ENCODE measurements at places on chromosomes 2 and 18.

GRCh38 chr2:166173263-166173662, 45.4 kb upstream of the SCN1A start:
- DNase-seq, result no peak

DNA sequence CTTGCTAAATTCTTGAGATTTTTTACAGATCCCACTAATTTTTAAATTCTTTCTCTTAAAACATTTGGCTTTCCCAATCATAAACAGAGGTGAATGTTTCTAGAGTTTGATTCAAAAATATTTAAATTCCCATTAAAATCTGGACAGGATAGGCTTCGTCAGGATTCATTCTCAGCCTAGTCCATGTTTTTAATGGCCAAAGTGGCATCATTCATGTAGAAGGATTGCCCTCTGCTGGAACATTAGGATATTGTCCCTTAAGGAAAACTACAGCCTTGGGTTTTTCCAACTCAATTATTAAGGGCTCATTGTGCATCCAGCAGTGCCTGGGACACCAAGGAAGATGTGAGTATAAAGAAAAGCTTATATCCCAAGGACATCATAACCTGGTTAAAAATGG, 71.7 kb downstream of the TPGS2 start:
- no peak for DNase-seq

DNA sequence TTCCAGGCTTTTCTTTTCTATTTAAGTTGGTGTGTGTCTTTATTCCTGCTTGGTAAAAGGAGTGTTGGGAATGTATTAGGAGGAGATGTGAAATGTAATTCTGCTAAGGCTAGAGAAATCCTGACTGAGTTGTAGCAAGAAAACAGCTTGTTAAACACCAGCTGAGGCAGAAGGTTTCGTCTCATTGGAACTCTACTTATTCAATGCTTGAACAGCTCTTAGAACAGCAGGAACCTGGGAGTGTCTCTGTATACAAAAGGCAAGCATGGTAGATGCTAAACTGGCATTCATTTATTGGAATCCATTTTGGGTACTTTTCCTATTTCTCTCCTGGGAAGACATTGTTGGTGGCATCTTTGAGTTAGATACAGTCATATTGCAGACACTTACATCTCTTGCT, 280.9 kb downstream of the HRH4 start:
- no peak for DNase-seq

DNA sequence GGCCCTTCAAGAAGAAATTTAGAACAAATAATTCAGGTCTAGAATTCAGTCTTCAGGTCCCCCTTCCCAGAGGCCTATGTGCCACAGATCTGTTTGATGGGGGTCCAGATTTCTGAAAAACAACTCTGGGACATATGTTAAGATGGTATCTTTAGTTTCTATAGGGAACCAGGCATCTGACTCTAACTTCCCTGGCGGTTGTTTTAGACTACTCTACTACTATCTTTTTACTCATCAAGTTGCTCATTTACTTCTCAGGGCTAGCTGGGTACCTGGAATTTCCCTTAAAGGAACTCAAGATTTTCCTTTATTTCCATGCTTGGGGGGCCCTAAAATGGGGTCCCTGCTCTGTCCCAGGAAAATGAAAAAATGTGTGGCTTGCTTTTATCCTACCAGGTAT, 114.7 kb upstream of the RAB6C start:
- no peak for DNase-seq

DNA sequence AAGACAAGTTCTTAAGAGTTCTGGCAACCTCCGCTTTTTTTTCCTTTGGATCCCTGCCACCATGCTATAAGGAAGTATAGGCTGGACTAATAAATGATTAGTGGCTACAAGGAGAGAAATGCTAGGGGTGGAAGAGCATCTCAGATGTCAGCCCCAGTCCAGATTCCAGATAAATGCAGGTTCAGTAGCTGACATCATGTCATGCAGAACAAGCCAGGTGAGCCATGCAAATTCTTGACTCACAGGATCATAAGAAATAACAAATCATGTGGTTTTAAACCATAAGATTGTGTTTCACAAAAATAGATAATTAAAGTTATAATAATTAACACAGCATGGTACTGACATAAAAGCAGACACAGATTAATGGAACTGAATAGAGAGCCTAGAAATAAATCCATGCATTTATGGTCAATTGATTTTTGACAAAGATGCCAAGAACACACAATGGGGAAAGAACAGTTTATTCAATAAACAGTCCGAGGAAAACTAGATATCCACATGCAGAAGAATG, 152.9 kb upstream of the SESTD1 start:
- no peak for DNase-seq

DNA sequence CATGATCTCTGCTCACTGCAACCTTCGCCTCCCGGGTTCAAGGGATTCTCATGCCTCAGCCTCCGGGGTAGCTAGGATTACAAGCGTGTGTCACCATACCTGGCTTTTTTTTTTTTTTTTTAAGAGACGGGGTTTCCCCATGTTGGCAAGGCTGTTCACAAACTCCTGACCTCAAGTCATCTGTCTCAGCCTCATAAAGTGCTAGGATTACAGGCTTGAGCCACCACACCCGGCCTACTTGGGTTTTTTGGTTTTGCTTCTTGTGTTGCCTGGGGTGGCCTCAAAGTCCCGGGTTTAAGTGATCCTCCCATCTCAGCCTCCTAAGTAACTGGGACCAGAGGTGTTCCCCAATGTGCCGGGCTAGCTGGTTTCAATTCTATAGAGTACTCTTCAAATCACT, 64.6 kb downstream of the NAPG start:
- no peak for DNase-seq

DNA sequence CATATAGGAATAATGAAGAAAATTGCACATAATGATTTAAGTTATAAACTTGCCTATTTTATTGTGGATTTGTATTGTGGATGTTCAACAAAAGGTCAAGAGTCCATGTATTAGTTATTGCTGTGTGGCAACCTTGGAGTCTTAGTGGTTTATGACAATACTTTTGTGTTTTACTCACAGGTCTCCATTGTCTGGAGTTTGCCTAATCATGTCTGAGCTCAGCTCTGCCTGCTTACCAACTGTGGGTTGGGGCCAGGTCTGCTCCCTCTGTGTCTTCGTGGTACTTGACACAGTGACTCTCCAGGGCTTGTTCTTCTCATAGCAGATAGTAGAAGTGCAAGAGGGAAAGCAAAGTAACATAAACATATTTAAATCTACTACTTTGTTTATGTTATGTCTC, 382.5 kb downstream of the CBLN2 start:
- no peak for DNase-seq

GRCh38 chr18:13138420-13139139, 80.0 kb upstream of the LDLRAD4 start:
- DNase-seq, result no peak

DNA sequence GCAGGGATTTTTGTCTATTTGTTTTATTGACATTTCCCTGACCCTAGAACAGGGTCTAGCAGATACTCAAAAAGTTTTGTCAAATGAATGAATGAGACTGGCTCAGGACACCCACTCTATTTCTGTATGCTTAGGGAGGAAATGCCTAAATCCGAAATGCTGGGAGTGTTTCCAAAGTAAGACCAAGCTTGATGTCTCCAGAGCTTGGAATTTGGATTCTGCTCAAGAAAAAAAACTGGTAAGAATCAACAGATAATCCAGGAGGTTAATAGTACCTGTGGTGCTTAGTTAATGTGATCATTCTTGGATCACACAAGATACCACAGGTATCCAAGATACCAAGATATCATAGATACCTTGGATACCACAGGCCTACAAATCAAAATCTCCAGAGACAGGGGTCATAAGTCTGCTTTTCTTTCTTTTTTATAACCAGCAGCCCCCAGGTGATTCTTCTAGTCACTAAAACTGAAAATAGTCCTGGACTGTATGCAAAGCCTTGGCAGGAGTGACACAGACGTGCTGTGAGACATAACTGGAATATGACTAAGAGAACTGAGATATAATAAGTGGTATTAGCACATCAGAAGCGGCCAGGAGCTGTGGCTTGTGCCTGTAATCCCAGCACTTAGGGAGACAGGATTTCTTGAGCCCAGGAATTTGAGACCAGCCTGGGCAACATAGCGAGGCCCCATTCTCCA, 39.9 kb upstream of the SP3 start:
- DNase-seq, result no peak

DNA sequence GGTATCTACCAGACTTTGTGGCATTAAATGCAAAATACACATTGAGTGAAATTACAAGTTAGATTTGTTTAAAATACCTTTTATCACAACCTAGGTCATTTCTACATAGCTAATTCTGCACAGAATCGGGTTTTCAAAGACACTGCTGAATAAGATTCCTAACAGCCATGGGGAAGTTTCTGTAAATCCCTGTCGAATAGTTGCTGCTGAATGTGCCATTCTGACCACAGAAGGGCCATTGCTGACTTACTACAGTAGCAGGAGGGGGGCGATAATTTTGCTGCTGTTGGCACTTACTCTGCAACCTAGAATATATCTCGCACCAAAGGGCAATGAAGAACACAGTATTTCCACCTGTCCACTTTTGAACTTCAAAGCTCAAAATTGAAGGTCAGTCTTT, 232.8 kb downstream of the TCF4 start:
- no peak for DNase-seq

DNA sequence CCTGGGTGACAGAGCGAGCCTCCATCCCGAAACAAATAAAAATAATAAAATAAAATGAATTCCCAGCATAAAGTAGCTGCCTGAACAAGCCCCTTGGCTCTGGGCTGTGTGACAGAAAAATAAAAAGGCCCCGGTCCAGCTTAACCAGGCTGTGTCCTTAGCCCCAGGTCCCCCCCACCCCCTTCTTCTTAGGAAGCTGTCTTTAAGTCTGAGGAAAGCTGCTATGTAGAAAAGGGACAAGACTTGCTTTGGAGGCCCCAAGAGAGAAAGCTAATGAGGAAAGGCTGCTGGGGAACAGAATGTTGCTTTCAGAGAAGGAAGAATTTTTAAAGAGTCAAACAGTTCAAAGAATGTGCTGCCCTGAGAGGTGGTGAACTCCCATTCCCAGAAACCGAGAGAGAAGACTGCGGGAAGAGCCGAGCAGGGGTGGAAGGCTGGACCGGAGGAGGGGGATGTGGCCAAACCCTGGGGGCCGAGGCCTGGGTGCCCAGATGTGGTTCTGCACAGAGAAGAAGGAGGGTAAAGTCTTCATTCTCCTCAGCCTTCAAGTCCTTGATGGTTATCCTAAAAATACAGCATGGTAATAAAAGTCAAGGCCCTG, 61.9 kb downstream of the CENPO start:
- DNase-seq, result no peak

DNA sequence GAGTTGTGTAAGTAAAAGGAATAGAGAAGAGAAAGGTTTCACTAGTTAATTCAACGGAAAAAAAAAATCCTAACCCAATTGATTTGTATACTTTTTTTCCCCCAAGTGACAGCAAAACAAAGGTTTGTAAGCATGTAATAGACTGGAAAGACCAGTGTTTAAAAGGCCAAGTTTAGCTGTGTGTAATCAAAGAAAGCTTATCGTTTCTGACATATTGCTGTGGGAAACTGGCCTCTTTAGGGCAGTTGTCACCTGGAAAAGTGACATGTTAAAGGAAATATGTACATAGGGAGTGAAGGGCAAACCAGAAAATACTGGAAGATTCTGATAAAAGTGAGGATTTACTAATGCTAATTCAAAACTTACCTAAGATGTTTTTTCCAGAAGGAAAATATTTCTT, 45.9 kb upstream of the EPHA4 start:
- no peak for DNase-seq

DNA sequence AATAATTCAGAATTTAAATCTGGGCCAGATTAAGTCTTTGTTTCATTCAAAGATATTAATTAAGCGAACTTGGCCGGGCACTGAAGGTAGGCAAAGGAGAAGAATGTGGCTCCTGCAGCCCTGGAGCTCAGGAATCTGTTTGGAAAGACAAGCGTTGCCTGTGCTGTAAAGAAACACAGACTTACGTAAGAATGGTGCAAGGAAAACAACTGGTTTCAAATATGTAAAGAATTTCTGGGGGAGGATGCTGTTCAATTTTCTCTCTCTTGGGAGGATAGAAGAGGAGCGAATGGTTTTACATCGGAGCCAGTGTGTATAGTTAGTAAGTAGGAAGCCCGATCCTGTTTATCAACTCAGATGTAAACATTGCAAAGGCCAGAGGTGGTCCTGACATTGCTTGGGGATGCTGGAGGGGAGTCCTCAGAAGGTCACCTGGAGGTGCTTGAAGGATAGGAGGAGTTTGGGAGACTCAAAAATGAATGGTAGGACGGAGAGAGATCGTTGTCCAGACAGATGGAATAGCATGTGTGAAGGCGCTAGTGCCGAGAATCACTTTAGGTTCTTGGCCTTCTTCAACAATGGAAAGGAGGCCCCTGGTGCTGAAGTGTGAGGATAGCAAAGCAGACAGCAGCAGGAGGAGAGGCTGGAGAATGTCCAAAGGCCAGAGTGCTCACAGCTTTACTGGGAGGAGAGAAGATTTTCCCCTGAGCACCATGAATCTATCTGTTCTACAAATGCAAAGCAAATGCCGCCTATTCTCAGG, 456.1 kb downstream of the LPIN1 start:
- DNase-seq, result no peak

DNA sequence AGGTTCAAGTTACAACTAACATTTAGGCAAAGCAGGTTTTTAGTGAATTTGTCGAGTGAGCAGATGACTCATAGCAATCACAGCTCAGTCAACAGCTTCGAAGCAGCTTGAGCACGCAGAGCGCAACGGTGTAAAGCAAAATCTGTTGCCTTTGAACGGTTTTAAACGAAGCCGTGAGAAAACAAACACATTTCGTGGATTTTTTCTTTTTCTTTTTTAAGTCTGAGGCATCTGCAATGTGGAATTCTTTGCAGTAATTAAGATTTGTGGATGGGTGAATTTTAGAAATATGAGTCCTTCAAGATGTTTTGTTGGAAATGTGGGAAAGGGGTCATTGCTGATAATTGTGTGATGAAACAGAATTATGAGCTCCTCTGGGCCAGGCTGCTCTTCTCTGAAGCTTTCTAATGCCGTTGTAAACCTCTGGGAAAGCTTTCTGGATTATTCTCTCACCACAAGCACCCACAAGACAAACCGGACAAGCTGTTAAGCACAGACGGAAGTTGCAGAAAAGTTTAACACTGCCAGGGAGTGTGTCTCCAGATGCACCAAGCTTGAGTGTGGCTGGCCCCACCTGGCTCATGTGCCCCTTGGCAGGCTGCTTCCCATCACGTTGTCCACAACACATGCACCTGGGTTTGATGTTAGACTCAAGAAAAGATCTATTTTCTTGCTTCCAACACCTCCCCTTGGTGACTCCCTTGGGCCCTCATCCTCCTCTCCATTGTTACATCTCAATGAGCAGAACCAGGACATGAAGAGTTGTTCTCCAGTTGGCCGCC, 224.7 kb downstream of the ACKR3 start:
- DNase-seq, result no peak

- no peak for DNase-seq
Measured at GRCh38 chr2:219902891-219903552, 275.6 kb downstream of the SLC4A3 start.

DNA sequence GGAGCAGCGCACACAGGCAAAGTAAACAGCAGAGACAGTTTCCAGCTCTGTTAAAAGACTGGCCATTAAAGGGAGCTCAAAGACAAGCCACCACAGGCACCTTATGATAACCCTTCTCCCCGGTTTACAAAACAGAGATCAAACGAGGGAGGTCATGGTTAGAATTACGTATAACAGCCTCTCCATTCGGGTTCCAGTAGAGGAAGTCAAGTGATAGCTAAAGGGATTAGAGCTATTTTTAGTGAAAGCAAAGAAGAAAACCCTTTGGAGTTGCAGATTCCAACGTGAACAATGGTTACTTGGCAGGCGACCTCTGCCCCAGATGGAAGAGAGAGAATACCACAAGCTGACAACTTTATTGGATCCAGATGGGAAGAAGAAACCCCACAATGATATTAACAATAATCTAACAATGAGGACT, 31.2 kb upstream of the EDAR start:
- no peak for DNase-seq

- no peak for DNase-seq
Measured at GRCh38 chr2:170984079-170984478, 55.0 kb downstream of the GORASP2 start.

Data from activated CD4-positive, alpha-beta T cell treated with anti-CD3 and anti-CD28 coated beads, Interleukin-2, amount 50 U/mL, for 24 hours (primary cell).